Activated B cell treated with CpG ODN at 0.5 μM for 24 hours (primary cell): ENCODE measurements at places on chromosomes 5 and 9. TPM values are rescaled to one million over a fixed set of nuclear protein-coding genes. Genes with fewer than 3 reads are reported as not detected.

Gene GPSM1
- total RNA-seq, result 1.9 and 2.6 TPM in 2 replicates

Gene LHX3
- total RNA-seq, result 0.17 TPM in 1 of 2 replicates, not detected in the other

DNA sequence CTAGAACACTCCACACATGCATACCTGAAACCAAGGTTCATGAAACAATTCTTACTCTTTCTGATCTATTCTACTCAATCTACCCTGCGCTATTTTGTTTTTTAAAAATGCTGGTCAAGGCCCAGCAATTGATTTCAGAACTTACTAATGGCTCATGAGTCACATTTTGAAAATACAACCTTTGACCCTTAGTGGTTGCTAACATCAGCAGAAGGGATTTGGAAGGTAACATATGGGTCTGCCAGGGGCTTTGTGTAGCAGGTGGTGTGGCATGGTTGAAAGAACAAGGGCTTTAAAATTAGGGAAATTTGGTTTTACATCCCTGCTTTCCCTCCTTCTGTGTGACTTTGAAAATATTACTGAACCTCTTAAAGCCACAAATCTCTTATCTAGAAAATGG is 101.4 kb downstream of the ATG10 start:
- DNase-seq, result no peak

DNA sequence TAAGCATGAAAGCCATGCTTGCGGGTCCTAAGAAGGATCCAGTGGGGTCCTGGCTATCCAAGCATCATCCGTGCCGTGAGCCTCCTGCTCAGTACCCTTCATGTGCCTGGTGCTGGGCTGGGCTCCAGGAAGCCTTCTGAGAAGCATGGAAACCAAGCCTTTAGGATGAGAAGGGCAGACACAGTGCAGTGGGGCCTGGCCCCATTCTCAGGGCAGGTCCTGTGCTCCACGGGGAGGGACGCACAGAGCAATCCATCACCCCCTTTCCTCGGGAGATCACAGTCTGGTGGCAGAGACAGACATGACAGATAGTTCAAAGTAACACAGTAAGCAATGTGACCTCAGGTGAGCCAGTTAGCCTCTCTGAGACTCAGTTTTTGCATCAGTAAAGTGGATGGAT is 76.9 kb downstream of the RGS3 start:
- DNase-seq, result no peak

DNA sequence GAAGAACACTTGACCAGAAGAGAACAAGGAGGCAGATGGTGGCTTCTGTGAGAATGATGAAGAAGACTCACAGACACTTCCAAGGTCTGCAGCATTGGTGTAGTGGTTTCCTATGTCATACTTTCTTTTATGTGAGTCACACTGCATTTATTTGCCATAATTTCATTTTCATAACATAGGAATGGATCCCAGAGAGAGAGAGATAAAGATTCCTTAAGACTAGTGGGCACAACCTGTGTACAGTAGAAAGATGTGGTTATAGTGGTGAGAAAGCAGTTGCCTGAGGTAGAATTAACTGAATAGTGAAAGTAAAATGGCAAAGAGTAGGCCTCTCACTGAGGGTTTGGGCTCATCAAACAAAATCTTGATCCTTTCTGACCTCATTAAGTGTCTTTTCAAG is 7.6 kb upstream of the CCDC152 start:
- no peak for DNase-seq

- DNase-seq, result no peak
Observed at GRCh38 chr5:138344887-138345622, 7.0 kb downstream of the FAM53C start.

DNA sequence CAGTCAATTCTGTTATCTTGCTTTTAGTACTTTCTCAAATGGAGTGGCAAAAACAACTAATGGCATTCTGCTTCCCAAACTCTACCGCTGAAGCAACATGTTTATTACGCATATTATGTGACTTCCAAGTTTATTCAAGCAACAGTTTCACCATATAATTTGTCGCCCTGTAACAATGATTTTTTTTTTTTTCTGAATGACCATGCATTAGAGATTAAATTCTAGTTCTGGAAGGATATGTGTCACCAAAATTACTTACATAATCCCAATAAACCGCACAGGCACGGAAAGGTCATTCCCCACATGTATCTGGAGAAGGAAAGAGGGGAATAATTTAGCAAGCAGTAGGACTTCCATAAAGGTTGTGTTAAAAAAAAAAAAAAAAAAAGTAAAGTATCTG is 691.8 kb downstream of the DNAH5 start:
- DNase-seq, result no peak

GRCh38 chr5:113271015-113271414 is 163.8 kb downstream of the TSSK1B start:
- no peak for DNase-seq

GRCh38 chr9:82939451-82939850 is 123.5 kb downstream of the RASEF start:
- no peak for DNase-seq

DNA sequence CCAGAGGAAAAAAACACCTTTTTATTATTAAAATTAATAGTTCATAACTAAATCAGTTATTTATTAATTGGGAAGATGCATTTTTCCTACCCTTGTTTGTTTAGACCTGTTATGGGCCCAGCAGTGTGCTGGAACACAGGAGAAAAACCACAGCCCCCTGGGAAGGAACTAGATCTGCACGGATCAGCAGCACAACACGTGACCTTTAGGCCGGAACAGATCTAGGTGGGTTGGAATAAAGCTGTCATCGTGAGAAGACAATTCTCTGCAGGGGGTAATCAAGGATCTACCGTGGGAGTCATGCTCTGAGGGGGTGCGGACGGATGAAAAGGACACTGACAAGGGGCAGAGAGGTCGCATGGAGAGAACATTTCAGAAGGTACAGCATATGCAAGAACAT is 95.8 kb upstream of the SPATA31C2 start:
- no peak for DNase-seq

- no peak for DNase-seq
Observed at GRCh38 chr5:11038772-11039171, 277.7 kb upstream of the DAP start.

DNA sequence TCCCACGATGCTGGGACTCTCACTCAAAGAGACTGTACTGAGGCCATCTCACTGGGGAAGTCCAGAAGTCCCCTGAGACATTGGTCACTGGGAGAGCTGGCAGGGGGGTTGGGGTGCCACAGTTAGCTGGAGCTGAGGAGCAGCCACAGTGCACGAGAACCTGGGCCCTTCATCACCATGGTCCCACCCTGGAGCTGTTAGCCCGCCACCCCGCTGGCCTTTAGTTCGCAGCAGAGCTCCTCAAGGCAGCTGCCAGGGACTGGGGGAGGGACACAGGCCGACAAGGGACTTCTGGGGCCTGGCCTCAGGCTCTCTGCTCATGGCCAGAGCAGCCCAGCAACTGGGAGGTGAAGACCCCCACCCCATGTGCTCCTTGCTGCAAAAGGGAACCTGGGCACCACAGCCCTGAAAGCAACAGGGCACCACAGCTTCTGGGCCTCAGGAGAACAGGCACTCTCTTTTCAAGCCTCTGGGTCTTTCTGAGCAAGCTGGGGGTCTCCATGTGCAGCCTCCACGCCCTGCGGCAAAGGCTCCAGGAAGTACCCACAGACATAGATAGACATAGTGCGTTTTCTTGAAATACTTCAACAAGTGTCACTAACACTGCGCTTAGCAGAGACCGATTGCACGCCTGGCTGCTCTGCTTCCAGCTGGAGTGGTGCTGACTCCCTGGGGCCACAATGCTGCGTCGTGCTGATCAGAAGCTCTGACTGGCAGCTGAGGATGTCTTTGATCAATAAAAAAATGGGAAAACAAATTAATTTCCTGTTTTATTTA is 46.0 kb downstream of the VAV2 start:
- peak; percentile 51 for DNase-seq

GRCh38 chr5:143056792-143057579 is 286.8 kb downstream of the ARHGAP26 start:
- DNase-seq, result no peak

DNA sequence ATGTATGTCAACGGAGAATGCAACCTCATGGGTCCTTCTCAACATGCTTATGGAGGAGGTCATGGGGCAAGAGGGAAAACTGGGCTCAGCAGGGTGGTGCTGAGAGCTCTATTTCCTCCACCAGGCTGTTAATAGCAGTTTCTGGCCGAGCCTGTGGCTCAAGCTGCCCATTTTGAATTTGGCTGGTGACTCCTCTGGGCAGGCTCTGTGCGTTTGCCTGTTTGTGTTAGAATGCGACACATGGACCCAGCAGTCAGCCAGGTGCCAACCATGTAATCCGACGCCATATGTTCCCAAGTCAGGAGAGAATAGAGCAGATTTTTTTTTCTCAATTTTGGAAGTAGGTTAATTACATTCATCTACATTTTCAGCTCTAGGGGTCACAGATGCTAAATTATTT is 387.7 kb upstream of the CLINT1 start:
- no peak for DNase-seq

DNA sequence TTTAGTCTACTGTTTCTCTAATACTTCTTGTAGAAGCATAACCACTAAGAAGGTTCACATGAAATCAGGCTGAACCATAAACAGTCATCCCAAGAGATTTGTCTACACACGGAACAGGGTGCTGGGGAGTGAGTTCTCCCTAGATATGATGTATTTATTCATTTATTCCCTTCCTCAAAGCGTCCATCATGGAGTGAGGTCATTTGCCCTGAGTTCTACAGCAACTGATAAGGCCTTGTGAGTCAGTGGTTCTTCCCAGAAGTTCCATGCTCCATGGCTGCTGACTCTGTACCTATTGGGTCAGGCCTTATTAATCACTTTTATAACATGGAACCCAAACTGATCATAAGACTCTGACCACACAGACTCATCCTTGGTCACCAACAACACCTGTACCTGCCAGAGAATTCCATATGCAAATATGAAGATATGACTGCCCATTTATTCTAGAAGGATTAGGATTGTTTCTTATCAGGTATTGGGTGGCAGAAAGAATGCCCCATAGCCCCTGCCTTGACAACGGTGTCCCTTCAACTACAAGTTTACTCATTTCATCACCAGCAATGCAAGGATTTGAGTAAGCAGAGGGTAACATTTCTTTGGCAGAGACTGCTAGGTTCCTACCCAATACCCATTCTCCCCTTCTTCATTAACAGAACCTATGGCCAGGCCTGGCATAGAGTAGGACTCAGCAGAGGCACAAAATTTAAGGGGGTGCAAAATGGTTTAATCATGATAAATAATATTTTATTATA is 118.1 kb downstream of the LHFPL2 start:
- no peak for DNase-seq

Gene DRD1
- not detected in 2 replicates for total RNA-seq

GRCh38 chr5:81180780-81181460 is 52.2 kb upstream of the CKMT2 start:
- no peak for DNase-seq

- DNase-seq, result no peak
Observed at GRCh38 chr5:50691399-50692016, 25.1 kb downstream of the PARP8 start.

DNA sequence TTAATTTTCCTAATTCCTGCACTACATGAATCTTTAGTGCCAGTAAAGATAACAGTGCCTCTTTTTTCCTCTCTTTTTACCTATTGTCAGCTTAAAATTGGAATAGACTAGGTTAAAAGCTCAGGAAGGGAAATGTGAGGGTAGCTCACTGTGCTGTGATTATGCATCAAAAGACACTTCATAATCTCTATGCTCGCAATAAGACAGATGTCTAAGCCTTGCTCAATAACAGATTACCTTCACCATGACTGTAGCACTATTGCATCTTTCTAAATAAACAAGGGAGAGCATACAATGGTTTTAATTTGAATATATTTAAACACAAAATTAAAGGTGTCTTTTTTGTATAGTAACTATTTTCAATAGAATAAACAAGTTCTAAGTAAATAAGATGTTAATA is 130.1 kb downstream of the FBN2 start:
- DNase-seq, result no peak

- no peak for DNase-seq
Observed at GRCh38 chr9:70577671-70578070, 163.2 kb upstream of the KLF9 start.

DNA sequence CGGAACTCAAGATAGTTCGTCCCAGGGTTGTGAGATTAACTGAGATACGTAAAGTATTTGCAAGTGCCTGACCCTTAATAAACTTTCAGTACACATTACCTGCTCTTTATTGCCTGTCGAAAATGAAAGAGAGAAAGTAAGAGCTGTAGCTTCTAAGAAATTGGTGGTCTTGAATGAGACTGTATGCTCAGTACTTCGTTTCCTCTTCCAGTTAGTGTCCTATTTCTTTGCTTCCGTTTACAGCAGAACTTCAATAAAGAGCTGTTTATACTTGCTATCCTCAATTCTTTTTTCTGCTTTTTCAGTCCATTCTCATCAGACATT is 534 bp downstream of the SRFBP1 start:
- DNase-seq, result no peak

DNA sequence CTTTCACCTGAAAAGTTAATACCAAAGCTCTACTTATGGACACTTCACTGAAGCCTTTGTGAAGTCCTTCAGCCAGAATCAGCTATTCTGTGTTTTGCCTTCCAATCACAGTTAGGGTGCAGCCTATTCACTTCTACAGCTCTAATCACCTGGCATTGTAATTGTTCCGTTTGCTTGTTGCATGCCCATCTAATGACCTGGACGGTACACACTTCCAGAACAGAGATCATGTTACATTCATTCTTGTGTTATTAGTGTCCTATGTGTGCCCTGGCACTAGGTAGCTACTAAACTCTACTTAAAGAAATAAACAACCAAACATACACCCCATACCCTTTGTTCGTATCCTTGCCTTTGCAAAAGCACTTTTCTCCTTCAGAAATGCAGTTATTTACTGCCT is 1162.9 kb upstream of the WWC1 start:
- DNase-seq, result no peak

Gene HTR1A
- total RNA-seq, result not detected in 2 replicates

DNA sequence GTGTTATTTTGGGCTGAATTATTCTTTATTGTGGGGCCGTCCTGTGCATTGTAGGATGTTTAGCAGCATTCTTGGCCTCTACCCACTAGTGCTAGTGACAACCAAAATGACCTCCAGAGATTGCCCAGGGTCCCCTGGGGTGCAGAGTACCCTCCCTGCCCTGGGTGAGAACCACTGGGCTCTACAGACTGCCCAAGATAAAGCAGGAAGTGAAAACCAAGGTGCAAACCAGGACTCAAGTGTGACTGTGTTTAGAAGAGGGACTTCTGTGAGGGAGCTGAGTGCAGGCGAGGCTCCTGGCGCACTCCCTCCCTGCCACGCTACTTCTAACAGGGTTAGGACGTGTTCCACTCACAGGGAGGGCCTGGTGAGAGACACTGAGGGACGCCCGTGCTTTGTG is 41.6 kb downstream of the USP20 start:
- DNase-seq, result no peak

DNA sequence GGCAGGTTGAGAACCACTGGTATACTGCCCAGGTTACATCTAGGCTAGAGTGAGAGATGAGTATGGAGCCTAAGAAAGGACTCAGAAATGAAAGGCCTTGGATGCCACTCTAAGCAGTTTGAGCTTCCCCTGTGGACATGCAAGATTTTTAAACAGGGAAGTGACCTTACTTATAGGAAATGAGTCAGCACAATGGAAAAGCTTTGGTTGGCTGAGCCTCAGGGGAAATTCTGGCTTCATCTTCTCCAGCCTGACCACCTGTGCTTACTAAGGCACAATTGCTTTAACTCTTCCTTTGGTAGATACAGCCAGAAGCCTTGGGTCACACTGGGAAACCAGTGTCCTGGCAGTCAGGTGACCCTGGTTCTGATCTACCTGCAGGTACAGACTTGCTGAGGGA is 380.2 kb upstream of the ZNF462 start:
- no peak for DNase-seq

Gene PCDHA11
- not detected in 2 replicates for total RNA-seq
